Gastroesophageal sphincter (tissue), 4 donors: ENCODE measurements at places on chromosomes 12 and 14. TPM values are rescaled to one million over a fixed set of nuclear protein-coding genes. Genes with fewer than 3 reads are reported as not detected.

DNA sequence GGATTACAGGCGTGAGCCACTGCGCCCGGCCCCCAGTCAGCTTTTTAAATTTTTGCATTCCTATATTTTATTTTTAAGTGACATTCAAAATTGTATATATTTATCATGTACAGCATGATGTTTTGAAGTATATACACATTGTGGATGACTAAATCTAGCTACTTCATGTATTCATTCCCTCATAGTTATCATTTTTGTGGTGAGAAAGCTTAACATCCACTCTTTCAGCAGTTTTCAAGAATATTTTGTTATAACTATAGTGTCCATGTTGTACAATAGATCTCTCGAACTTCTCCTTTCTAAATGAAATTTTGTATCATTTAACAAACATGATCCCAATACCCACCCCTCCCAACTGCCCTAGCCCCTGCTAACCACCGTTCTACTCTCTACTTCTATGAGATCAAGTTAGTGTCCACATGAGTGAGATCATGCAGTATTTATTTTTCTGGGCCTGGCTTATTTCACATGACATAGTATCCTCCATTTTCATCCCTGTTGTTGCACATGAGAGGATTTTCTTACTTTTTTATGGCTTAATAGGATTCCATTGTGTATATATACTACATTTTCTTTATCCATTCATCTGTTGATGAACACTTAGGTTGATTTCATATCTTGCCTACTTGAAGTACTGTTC is 8.8 kb upstream of the HEBP1 start:
- ATAC-seq = no peak

DNA sequence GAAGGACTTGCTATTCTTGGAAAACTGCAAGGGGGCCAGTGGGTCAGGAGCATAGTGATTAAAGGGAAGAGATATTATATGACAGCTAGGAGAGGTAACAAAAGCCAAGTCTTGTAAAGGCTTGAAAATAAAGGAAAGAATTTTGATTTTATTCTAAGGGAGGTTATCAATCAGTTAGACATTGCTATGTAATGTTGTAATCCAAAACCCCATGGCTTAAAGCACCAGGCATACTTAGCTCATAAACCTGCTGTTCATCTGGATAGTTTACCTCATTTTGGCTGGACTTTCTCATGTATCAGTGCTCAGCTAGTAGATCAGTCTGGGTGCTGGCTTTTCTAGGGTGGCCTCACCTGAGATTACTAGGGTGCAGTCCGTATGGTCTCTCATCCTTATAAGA is 680.9 kb upstream of the LMO3 start:
- no peak for ATAC-seq

GRCh38 chr14:76936483-76936882 is 92.0 kb downstream of the IRF2BPL start:
- ATAC-seq = peak; percentile 80

GRCh38 chr12:15720295-15720694 is 68.9 kb downstream of the EPS8 start:
- ATAC-seq = no peak

DNA sequence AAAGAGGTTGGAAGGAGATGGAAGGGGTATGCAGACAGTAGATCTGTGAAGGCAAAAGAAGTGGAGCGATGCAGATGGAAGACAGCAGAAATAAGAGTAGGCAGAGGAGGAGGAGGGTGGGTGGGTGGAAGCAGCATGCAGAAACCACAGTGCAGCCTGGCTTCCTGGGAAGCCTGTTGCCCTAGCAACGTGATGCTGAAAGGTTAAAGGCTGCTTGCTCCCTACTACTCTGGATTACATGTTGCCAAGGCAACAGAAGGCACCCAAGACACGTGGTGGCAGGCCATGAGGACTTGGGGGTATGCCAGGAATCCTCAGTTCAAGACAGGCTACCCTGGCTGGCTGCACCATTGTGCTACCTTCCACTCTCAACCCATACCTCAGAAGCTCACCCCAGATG is 129.6 kb downstream of the GRIN2B start:
- ATAC-seq = no peak

Gene CIROP
- total RNA-seq = not detected

- peak; percentile 90 for ATAC-seq
These were observed 2.0 kb upstream of the LRP1-AS start for GRCh38 chr12:57149245-57149900.

DNA sequence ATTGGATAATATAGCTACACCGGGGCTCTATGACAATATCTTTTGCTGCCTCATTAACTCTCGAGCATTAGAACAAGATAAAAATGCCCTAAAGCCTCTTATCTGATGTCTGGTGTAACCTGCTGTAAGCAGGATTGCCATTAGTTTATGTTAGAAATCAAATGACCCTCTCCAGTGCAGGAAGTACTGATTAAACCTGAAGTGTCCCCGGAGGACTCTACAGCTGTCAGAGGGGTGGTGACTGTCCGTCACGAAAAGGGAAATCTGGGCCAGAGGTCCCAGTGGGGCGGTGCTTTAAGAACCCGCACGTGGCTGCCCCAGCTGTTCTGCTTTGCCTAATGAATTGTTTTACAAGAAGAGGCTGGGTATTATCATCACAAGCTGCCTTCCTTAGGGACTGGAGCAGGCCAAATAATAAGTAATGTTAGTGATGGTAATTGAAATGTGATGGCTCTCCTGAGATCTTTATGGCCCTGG is 55.7 kb downstream of the LIN52 start:
- peak; percentile 83 for ATAC-seq

- ATAC-seq = no peak
These were observed 114.3 kb downstream of the SNAPC1 start for GRCh38 chr14:61876362-61877034.
